Stomach (tissue), 19 donors: ENCODE measurements at places on chromosomes 5 and 9. TPM values are rescaled to one million over a fixed set of nuclear protein-coding genes. Genes with fewer than 3 reads are reported as not detected.
A peak's percentile ranks its signal among the peaks of the same experiment; 100 is the strongest.

The UNC13B gene
- 55.4 TPM for total RNA-seq

The PCA3 gene
- not detected for total RNA-seq

- peak overlapping the region; percentile 15 for H3K27ac ChIP-seq
- no peaks in the 10 kb centered on the region for H3K27me3 ChIP-seq
- H3K4me3 ChIP-seq: no peak overlapping the region
- no peaks in the 10 kb centered on the region for H3K36me3 ChIP-seq
- no peaks in the 10 kb centered on the region for H3K4me1 ChIP-seq
Measured at GRCh38 chr9:16363916-16364315, 506.6 kb downstream of the BNC2 start.

DNA sequence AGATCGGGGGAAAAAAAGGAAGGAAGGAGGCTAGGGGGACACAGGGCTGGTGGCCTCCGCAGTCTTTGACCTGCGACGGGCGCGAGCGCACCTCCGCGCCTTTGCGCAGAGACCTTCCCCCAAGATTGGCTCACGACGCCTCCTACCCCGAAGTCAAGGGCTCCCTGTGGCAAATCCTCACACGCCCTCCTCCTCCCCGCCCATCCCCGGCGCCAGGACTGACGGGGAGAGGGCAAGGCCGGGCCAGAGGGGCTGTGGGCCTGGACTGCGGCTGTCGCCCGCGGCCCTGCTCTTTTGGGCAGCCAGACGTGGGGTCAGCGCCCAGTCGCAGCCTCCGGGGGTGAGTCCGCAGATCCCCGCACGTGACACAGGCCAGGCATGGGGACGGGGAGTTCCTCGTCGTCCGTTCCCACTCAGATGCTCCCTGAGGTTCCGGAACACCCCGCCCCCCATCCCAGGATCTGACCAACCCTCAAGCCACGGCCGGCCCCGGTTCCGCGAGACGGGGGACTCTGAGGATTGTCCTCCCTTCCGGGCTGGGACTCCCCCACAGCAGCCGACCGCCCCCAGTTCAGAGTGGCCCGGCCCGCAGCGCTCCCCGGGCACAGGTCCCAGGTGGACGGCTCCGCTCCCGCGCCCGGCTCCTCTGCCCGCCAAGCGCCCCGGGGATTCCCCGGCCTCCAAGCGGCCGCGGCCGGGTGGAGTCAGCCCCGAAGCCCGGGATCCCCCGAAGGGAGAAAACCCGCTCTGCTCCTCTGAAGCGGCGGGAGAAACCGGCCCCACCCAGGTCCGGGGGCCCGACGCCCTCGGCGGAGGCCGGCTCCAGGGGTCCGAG is 543 bp upstream of the ANKRD33B start:
- no peak for DNase-seq
- peaks cover 27% of the 10 kb centered on the region for H3K4me1 ChIP-seq
- H3K27me3 ChIP-seq: peaks cover 47% of the 10 kb centered on the region
- H3K4me3 ChIP-seq: peak overlapping the region; percentile 74
- peak overlapping the region; percentile 86 for H3K27ac ChIP-seq

GRCh38 chr5:36629729-36630128 is 23.3 kb downstream of the SLC1A3 start:
- no peak overlapping the region for H3K4me3 ChIP-seq
- no peaks in the 10 kb centered on the region for H3K27me3 ChIP-seq
- DNase-seq: no peak
- H3K27ac ChIP-seq: no peak overlapping the region

DNA sequence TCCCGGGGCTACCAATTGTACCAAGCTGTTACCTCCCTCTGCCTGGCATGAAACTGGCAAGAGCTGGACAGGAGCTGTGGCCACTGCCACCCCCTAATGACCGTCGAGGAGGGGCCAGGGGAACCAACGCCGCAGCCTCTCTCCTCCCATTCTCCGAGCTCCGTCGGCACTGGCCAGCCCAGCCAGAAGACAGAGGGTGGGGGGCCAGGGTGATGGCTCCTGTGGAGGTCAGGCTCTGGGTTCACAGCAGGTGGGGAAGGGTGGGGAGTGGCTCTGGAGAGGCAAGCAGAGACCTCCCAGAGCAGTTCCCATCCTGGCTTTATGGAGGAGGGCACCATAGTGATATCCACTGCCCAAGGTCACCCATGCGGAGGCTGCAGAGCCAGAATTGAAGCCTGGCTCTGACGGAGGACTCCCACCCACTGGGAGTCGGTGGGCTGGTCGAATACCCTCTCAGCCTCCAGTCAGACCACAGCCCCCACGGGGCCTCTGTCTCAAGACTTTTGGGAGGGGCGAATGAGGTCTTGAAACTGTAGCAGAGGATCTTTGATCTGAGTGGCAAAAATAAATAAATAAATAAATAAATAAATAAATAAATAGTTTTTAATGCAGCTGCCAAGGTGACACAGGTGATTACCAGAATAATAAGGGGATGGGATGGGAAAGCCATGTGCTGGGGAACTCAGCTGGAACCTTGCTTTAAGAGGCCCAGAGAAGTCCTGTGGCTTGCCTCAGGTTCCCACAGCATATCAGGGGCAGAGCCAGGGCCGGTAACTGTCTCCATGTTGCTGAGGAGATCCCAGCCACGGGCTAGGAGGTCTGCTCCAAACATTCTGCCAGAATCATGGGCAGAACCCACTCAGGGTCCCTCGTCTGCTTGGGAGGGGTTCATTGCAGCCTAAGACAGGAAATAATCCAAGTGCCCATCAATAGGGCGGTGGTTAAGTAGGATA is 42.5 kb upstream of the NEURL1B start:
- DNase-seq: no peak
- H3K27me3 ChIP-seq: no peaks in the 10 kb centered on the region
- H3K36me3 ChIP-seq: no peaks in the 10 kb centered on the region
- no peaks in the 10 kb centered on the region for H3K4me1 ChIP-seq
- H3K4me3 ChIP-seq: no peak overlapping the region

DNA sequence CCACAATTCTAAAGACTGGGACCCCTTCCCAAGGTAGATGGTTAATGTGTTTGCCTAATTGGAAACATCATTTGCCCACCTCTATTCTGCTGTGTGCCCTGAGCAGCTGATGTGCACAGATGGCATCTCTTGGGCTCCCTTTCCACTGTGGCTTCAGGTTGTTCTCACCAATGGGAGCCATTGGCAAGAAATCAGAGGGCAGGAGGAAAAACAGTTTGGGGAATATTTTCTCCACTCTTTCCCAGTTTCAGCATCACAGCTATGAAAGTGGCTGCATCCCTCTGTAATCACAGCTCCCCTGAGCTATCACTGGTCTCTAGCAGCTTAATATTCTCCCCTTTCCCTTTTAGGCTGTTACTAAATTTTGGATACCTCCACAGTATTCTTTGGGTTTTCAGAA is 911.6 kb upstream of the SEMA6A start:
- DNase-seq: no peak
- no peak overlapping the region for H3K4me3 ChIP-seq
- H3K27me3 ChIP-seq: no peaks in the 10 kb centered on the region
